ENCODE measurements at places on chromosomes 2 and 18.

DNA sequence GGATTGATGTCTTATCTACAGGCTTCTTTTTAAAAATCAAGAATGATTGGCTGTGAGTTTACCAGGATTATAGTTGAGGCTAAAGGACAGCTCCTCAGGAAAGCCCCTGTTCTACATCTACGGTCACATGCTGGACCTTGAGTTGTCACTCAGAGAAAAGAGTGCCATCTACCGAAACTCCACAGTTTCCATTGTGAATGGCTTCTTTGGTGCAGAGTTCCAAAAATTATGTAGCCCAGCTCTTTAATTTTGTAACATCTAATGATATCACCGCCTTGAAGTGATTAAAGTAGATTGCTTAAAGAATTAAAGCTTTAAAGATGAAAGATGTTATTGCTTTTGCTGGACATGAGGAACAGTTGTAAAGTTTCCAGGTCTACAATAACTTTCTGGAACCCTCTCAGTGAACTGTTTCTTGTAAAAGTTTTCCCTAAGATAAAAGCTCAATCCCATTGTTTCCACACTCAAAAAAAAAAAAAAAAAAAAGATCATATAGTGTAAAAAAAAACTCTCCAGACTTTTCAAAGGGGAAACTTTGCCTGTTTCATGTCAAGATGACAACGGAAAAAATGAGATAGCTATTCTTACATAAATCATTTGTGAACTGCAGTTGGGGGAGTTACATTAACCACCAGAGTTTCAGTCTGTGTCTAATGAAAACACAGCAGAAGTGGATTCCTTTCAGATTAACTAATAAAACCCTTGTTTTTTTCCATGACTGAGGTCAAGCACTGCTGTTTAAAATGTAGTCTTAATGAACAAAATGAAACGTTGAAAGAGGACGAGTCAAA, 4.3 kb downstream of the COL3A1 start:
- DNase-seq, result peak; percentile 78

DNA sequence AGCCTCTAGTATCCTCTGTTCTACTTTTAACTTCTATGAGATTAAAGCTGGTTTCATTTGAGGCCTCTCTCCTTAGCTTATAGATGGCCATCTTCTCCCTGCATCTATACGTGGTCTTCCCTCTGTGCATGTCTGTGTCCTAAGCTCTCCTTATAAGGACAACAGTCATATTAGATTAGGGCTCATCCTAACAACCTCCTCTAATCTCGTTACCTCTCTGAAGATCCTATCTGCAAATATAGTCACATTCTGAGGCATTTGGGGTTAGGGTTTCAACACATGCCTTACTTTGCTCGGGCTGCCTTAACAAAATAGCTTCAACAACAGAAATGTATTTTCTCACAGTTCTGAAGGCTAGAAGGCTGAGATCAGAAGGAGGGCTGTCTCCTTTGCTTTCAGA, 11.6 kb upstream of the APOB start:
- DNase-seq, result no peak

GRCh38 chr2:135494503-135494902, 36.5 kb downstream of the ZRANB3 start:
- DNase-seq, result peak; percentile 64

- DNase-seq, result no peak
Measured at GRCh38 chr2:145815933-145816332, 1296.0 kb upstream of the ZEB2 start.

DNA sequence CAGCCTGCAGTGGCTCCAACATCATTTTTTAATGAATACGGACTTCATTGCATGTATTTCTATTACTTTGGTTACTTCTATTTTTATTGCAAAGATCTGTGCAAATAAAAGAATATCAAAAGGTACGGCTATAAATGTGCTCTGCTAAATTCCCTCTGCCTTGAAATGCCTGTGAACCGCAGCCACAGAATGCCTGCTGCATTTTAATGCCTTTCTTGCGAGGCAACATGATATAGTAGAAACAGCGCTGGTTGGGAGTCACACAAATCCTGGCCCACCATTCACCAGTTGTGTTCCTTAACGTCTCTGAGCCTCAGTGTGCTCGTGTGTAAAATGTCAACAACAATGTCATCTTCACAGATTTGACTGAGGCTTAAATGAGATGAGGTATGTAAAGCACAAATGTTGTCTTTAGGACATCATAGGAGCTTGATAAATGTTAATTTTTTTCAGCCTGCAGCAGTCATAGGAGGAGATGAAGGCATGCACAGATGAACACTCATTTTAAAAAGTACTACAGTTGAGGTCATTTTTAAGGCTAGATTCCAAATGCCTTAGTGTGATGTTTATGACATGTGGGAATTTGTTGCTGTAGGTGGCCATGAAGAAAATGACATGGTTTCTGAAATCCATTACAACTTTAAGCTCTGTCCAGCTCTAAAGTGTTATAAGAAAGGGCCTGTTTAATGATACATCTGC, 187.6 kb upstream of the NRP2 start:
- DNase-seq, result no peak

- DNase-seq, result peak; percentile 36
Measured at GRCh38 chr2:65228263-65228750, 676 bp downstream of the ACTR2 start.

DNA sequence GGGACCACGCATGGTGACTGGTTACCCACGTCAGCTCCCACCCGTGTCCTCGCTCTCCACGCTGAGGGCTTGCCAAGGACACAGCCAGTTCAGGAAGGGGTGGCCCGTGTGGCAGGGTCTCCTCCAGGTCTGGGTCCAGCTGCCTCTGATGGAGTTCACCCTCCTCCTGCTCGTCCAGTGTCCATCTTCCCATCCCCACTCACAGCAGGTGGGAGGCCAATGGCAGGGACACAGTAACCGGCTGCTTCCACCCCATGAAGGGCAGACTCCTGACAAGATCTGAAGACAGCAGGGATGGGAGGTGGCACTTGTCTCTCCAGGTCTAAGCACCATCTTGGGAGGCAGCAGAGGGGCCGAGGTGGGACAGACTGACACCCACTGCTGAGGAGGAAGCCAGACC, 106.4 kb downstream of the NDUFA10 start:
- no peak for DNase-seq

GRCh38 chr2:181041661-181042060, 61.3 kb downstream of the UBE2E3 start:
- DNase-seq, result no peak

- DNase-seq, result no peak
Measured at GRCh38 chr2:119732601-119733164, 27.0 kb upstream of the PTPN4 start.

- no peak for DNase-seq
Measured at GRCh38 chr2:60459851-60460250, 93.6 kb downstream of the BCL11A start.

DNA sequence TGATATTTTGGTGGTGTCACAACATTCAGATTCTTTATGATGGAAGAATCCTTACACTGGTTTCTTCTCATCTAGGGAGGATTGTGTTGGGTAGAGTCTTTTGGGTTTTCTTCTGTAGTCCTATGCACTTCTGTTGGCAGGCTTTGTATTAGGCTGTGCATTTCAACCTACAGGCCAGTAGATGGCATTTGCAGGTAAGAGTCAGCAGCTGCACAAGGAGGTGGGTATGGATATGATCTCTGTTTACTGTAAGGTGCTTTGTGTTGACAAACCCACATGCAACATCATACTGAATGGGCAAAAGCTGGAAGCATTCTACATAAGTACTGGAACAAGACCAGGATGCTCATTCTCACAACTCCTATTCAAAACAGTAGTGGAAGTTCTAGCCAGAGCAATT, 656.8 kb downstream of the METTL4 start:
- no peak for DNase-seq

GRCh38 chr18:39909706-39910105, 2045.3 kb upstream of the PIK3C3 start:
- DNase-seq, result peak; percentile 12

- no peak for DNase-seq
Measured at GRCh38 chr18:55737781-55738468, 149.9 kb upstream of the TCF4 start.

DNA sequence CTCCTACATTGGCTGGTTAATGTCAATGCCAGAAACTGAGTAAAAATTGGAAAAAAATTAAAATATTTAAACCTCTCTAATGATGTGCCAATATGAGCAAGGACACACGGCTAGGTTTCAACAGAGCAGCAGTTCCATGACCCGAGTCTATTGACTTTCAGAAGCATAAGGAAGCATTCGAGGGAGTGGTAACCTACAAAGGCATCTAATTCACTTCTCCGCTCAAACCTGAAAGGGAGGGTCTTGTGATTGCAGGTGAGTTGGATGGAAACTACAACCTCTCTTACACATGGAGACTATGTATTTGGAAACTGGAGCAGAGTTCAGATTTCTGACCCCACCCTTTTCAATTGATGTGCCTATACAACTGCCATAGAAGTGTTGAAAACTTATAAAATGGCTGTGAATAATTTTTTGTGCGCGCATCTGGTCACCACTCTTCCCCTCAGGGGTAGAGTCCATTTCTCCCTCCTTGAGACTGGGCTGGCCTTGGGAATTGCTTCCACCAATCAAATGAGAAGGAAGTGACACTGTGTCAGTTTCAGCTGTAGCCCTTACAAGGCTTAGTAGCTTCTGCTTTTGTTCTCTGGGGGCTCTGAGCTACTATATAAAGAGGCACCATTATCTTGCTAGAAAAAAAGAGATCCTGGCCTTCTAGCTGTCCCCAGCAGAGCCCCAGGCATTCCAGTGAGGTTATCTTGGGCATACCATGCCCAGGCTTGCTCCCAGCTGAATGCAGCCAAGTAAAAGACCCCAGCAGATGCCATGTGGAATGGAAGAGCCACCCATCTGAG, 278.0 kb downstream of the EPHA4 start:
- DNase-seq, result no peak

- DNase-seq, result no peak
Measured at GRCh38 chr2:54595999-54596902, 127.2 kb upstream of the EML6 start.

GRCh38 chr2:117820444-117820843, 6.0 kb downstream of the DDX18 start:
- no peak for DNase-seq

GRCh38 chr18:32355896-32356295, 114.8 kb downstream of the GAREM1 start:
- DNase-seq, result peak; percentile 65

GRCh38 chr2:26559556-26559955, 81.6 kb downstream of the CIB4 start:
- DNase-seq, result no peak

DNA sequence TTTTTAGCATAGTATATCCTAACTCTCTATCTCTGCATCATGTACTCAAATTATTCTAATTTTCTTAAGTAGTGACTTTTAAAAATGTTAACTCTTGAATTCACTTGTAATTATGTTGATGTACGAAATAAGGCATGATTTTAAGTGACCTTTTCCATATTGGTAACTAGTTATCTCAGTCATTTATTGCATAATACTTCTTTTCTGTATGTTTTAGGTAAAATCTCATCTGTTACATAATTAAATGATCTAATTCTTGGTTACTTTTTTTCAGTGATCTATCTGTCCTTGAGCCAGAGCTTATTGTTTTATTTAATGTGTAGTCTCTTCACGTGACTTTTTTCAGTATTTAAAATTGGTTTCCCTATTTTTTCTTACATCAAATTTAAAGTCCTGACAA, 4.8 kb upstream of the UBE2E3 start:
- DNase-seq, result no peak

DNA sequence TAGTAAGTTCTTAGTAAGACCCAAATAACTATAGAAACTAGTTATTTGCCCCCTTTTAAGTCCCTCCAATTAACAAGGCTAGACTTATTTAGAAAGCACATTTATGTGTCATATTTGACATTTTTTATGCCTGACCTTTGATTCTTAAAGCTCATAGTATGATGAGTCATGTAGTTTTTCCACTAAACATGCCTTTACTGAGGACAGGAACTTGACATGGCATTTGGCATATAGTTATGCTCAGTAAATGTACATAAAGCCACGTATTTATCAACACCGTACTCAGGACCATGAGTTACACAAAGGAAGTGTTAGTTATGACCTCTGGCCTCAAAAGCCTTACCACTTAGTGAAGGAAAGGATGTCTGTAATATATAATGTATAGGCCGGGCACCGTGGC, 78.9 kb downstream of the GNAL start:
- no peak for DNase-seq

- DNase-seq, result no peak
Measured at GRCh38 chr2:216875862-216876261, 16.0 kb upstream of the TNP1 start.

- DNase-seq, result no peak
Measured at GRCh38 chr2:68741238-68741637, 6.6 kb downstream of the ARHGAP25 start.

DNA sequence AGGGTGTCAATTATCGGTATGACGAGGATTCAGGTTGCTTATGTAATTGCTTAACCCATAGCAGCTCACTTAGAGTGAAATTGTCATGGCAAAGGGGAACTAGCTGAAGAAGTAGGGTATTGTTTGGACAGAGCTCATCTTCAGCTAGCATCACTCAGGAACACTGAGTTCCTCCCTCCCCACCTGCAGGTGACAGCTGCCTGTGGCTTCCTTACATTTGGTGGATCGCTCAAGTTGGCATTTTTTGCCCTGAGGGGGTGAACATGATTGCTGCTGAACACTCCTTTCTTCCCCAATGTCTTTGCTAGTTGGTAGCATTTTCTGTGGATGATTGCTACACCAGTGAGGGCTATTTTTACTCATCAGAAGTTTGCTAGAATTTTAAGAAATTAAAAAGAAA, 86.7 kb upstream of the THUMPD2 start:
- no peak for DNase-seq

GRCh38 chr2:172429301-172429968, 2.0 kb downstream of the ITGA6 start:
- no peak for DNase-seq

DNA sequence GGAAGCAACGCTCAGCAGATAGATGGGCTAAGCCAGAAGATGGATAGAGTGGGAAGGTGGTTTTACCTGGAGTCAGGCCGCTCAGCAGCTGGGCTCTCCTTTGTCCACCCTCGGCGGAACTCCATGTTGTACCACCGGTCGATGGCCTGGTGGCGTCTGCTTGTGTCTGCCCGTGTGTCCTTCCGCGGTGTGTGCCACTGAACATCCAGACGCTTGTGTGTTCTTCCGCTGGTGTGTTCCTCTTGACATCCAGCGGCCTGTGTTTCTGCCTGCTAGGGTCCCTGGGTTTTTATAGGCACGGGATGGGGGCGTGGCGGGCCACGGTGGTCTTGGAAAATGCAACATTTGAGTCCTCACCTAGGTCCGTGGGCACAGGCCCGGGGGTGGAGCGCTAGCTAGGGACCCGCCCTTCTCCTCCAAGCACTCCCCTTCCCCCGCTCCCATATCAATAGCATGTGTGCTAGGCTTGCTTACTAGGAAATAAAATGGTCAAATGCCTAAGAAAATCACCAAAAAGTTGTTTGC, 1431.7 kb upstream of the ACVR2A start:
- DNase-seq, result no peak

GRCh38 chr2:134420920-134421319, 167.0 kb downstream of the MGAT5 start:
- no peak for DNase-seq

GRCh38 chr2:160741271-160741670, 247.7 kb upstream of the RBMS1 start:
- no peak for DNase-seq

GRCh38 chr2:134307334-134307733, 53.5 kb downstream of the MGAT5 start:
- no peak for DNase-seq
